ENCODE measurements at places on chromosomes 6 and 20.

GRCh38 chr6:110581679-110582078 is 105.3 kb upstream of the SLC22A16 start:
- DNase-seq: no peak

DNA sequence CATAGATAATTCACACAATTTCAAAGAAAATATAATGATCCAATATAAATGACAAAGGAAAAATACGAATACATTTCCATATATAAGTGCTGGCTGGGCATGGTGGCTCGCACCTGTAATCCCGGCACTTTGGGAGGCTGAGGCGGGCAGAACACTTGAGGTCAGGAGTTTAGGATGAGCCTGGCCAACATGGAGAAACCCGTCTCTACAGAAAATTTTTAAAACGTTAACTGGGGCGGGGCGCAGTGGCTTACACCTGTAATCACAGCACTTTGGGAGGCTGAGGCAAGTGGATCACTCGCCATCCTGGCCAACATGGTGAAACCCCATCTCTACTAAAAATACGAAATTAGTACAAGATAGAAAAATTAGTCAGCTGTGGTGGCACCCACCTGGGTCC is 14.9 kb upstream of the MAPK13 start:
- no peak for DNase-seq

- DNase-seq: no peak
Measured at GRCh38 chr20:63745424-63745805, 5.8 kb downstream of the SLC2A4RG start.

DNA sequence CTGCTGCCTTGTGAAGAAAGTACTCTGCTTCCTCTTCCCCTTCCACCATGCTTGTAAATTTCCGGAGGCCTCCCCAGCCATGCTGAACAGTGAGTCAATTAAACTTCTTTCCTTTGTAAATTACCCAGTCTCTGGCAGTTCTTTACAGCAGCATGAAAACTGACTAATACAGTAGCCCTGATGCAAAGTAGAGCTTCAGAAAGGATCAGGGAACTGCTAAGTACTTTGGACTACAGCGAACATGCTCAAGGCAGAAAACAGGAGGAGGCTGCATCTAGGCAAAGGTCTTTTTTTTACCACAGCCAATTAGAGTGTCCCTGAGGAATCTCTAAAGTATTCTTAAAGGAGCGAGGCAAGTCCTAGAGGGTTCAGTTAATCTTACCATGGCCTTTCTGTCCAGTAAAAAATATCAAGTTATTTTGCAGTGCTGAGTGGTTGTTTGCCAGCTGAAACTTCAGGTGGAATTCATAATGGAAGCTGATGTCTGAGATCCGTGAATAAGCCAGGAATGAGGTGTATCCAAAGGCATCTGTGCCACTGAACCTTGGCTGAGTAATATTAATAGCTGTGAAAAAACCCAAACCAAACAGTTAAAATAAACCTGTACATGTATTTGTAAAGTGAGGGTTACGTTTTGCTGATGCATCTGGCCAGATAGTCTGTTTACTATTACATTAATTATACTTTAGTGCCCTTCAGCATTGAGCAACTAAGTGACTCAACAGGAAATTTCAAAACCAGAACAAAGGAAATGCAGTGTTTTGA is 170.4 kb downstream of the PHF3 start:
- DNase-seq: no peak

GRCh38 chr20:2750491-2751251 is 49.8 kb downstream of the CPXM1 start:
- DNase-seq: no peak

- no peak for DNase-seq
Measured at GRCh38 chr20:63208346-63208909, 7.5 kb downstream of the YTHDF1 start.

DNA sequence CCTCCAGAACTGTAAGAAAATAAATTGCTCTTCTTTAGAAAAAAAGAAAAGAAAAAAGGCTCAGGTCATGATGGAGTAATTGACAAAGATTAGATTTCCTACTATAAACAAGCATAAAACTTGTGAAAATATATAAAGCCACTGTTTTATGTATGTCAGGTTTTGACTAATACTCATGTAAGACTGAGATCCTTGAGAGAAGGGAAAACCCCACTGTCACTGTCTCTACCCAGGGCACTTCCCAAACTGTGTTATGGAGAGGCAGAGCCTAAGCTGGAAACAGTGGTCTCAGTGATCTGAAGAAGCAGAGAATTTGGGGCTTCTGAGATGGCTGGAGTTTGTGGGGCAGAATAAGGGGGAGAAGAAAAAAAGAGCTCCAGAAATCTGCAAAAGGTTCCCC is 7.6 kb downstream of the ACAT2 start:
- DNase-seq: no peak

GRCh38 chr6:125117818-125118217 is 35.8 kb upstream of the TPD52L1 start:
- no peak for DNase-seq

DNA sequence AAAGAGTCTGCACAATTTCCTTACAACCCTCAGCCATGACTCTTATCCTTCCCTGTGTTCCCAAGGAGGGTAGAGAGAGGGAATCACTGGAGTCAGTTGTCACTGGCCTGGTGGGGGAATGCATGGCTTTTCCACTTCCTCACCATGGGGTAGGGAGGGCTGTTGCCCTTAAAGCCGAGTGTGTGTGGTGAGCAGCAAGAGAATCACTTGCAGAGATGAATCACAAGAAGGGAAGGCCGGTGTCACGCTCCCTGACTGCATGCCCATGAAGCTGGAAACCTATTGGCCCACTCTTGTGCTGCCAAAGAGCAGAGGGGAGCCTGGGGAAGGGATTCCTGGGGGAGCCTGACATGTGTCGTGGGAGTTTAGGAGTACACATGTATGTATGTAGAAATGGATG is 18.1 kb upstream of the BMP6 start:
- no peak for DNase-seq

GRCh38 chr20:53020834-53021233 is 48.7 kb downstream of the TSHZ2 start:
- DNase-seq: no peak

DNA sequence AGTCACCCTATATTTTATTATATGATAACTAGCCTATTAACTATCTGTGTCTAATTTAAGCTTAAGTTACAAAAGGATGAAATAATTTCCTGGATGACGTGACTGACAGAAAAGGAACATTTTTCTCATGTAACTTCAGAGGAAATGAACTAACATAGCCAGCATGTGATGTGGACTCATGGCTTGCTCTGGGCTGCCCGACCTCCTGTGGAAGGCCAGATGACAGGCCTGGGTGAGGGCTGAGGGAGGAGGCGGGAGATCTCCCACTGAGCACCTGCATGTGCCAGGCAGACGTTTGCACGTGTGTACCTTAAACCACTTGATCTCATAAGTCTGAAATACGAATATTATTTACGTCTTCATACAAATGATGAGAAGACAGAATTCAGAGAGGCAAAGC is 321.1 kb downstream of the SYNE1 start:
- no peak for DNase-seq

DNA sequence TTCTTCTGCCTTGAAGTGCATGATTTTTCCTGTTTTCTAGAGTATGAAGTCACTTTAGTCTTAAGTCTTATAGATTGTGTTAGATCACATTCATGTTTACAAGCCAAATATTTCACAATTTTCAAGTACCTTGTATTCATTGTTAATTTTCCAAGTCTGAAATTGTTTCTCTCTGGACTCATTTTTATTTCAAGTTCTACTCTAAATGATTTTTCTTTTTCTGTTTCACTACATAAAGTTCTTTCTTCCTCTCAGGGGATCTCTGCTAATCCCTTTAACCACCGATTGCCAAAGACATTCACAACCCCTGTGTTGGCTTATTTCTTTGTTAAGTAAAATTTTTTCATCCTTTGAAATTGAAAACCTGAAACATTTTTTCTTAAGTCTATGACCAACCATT is 805.7 kb downstream of the KIF16B start:
- DNase-seq: no peak

- no peak for DNase-seq
Measured at GRCh38 chr6:100559859-100560258, 95.1 kb upstream of the SIM1 start.

- DNase-seq: no peak
Measured at GRCh38 chr20:15630360-15630759, 942.9 kb downstream of the KIF16B start.

DNA sequence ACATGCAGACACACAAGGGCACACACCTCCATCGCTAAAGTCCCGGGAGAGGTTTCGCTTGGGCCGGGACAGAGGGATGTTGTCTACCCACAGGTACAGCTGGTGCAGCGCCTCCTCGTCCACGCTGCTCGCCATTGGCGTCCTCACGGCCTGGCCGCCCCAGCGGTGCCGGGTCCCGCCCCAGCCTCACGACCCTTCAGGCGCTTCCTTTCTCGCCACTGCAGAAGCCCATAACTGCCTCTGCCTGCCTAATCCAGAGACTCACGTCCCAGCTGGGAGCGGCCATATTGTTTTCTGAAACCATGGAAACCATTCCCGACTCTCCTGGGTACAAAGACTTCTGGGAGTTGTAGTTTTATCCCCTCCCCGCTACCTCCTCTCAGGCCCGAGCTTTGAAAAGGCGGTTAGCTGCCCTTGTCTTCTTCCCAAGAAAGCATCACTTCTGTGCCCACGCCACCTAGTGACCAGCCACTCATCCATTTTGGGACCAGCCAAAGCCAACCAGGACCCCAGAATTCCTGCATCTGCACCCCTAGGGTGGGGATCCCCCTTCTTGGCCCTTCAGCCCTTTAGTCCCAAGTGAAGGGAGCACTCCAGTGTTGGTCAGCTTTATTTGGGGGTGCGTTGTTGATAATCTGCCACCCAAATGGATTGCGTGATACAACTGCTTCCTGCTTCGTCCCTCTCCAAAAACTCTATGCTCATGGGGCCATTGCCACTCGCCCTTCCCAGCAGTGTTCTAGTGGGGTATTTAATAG is at the start of gene SPEF1:
TSS of gene SPEF1 (minus strand) at position 296 of the 758 bp plus-strand sequence. CDS start at position 135, 161 bp downstream.
- no peak for DNase-seq

- DNase-seq: peak; percentile 54
Measured at GRCh38 chr20:58692579-58693225, at the start of gene NPEPL1. TSS of gene NPEPL1 (plus strand) at chr20:58692800. CDS start at chr20:58692901, 101 bp downstream.

- no peak for DNase-seq
Measured at GRCh38 chr20:45933266-45934045, 1.0 kb upstream of the PCIF1 start.

GRCh38 chr6:340991-341827 is 48.9 kb downstream of the DUSP22 start:
- DNase-seq: no peak

DNA sequence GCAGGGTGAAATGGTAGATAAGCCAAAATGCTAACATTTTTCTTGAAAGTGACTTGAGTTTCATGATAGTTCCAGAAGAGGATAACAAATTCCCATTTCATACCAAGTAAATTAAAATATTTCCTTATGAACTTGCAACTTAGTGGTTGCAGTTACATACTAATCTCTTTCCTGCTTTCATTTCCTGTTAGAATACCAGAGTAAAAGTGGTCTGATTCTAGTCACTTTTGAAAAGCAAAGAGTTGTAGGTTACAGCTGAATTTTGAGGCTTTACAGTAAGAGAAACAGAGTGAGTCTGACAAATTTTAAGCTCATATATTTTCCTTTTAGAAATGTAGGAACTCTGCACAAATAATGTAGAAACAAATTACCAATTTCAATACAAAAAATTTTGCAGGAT is 117.4 kb downstream of the ZFAND3 start:
- DNase-seq: no peak

GRCh38 chr6:134564705-134565104 is 246.8 kb upstream of the SGK1 start:
- DNase-seq: no peak

- no peak for DNase-seq
Measured at GRCh38 chr6:136886091-136886490, 36.0 kb upstream of the SLC35D3 start.

GRCh38 chr20:49914310-49915117 is 815 bp downstream of the SPATA2 start:
- DNase-seq: no peak

- DNase-seq: no peak
Measured at GRCh38 chr20:47024461-47024937, 129.9 kb downstream of the EYA2 start.

DNA sequence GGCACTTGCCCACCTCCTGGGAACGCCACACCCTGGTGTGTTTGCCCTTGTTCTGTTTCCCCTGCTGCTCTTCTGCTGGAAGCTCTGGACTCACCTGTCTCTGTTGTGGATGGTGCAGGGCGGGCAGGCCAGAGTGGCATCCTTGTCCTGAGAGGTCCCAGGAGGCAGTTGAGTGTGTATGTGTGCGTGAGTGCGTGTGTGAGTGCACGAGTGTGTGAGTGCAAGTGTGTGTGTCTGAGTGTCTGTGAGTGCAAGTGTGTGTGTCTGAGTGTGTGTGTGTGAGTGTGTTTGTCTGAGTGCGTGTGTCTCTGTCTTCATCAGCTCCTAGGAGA is 12.2 kb downstream of the IGF2R start:
- DNase-seq: no peak

DNA sequence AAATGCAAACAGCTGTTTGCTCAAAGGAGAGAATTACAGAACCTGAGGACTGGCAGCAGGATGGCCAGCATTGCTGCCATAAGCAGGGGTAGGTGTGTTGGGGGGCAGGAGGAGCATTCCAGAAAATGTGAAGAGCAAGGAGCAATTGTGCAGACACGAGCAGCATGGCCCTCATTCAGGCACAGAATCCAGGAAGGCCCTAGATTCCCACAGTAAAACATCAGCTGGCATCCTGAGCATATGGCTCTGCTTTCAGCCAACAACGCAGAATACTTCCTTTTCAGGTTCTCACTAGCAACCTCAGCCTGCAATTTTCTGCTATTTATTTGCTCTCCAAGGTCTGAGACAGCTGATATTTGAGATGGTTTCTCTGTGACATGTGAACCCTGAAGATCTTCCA is 243.4 kb upstream of the POU3F2 start:
- no peak for DNase-seq

DNA sequence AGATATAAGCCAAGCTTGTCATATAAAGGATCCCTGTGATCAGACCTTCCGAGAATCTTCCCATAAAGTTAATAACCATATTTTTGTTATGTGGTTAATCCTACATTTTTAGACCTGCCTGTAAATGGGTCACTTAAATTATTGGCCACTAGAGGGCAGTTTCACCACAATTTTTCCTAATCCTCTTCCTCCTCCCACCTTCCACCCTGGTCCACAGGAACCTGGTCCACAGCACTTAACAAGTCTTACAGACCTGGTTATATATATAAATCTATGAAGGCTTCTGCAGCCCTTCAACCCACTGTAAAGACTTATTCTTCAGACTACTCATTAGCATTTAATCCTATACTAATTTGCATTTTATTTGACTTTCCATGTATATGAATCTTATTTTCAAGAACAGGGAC is 28.3 kb downstream of the MRS2 start:
- no peak for DNase-seq

GRCh38 chr6:89350281-89350966 is 2.1 kb downstream of the UBE2J1 start:
- no peak for DNase-seq

DNA sequence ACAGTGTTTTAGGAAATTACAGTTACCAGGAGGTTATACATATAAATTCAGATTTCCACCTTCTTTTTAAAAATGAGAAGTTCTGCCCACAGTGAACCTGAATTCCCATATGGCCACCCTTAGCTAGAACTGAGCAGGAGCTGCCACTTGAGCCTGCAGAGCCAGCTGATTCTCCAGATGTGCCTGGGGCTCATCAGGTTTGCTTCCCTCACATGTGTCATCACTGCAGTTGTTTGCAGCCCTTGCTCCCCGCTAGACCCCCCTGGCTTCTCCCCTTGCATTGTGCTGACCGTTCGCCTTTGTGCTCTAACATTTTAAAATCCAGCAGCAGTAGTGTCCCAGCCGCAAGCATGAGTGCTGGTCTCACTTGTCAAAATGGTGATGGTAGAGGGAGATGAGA is 131.1 kb downstream of the UTRN start:
- no peak for DNase-seq

- DNase-seq: no peak
Measured at GRCh38 chr20:38202982-38203293, 37.9 kb upstream of the TGM2 start.
